Foreskin melanocyte (primary cell): ENCODE measurements at places on chromosomes 4 and X.

- no peak for DNase-seq
Observed at GRCh38 chr4:128287141-128287870, at the start of gene PGRMC2. Gene PGRMC2, minus strand, starts transcription at chr4:128287813. Its CDS starts 23 bp downstream, at chr4:128287790.

DNA sequence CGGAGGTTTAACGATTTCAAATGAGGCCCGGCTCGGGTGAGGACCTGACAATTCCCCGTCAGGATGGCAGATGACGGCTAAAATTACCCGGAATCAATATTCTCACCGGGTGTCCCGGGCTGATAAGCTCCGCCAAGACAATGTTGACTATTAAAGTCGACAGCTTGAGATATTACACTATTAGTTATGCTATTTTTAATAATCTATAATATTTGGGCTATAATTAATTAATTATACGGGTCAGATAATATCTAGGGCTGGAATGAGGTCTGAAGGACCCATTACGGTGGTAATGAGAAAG lies 9.4 kb upstream of the NKX1-1 start:
- no peak for DNase-seq

DNA sequence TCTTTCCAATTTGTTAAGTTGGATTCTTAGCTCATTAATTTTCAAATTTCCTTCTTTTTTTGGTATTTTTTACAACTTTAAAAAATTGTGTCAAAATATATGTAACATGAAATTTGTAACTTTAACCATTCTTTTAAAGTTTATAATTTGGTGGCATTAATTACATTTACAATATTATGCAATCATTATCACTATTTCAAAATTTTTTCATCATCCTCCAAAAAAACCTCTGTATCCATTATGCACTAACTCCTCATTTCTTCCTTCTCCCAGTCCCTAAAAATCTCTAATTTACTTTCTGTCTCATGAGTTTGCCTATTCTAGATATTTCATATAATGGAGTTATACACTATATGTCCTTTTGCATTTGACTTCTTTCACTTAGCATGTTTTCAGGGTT lies 4.7 kb upstream of the FAM47E start:
- DNase-seq, result no peak

DNA sequence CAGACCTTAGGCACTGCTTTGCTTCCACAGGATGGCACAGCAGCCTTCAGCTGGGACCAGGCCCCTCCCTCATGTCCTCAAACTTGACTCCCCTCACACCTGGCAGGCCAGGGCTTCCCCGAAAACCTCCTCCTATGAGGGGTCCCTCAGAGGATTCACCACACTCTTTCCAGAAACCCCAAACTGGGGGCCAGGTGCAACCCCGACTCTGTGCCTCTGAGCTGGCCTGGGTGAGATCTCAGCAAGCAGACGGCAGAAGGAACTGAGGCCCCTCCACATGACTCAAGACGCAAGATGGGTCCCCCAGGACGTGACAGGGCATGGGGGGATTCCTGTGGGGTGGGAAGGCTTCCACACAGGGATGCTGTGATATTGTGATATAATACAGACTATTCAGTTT lies 6.2 kb downstream of the HCFC1 start:
- DNase-seq, result no peak

DNA sequence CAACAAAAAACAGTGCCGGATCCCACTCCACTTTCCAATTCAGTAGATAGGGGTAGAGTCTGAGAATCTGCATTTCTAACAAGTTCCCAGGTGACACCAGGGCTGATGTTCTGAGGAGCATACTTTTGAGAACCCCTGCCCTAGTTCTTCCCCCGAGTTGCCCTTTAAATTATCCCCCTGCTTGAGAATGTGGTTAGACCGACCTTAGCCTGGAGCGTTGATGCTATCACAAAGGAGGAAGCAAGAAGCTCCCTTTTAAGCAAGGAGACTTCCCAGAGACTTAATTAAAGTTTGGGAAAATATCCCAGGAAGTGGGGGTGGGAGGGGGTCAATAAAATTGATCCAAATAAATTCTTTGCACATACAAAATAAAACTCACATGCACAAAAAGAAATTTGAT lies 485.9 kb downstream of the SMARCA1 start:
- DNase-seq, result no peak

GRCh38 chr4:84905646-84906045 lies 60.8 kb downstream of the WDFY3 start:
- no peak for DNase-seq

GRCh38 chr4:1726146-1726934 lies 5.0 kb downstream of the TACC3 start:
- peak; percentile 70 for DNase-seq

GRCh38 chr4:158873795-158874401 lies 105.1 kb downstream of the FNIP2 start:
- no peak for DNase-seq

- no peak for DNase-seq
Observed at GRCh38 chr4:152939621-152940020, 3.5 kb downstream of the FHDC1 start.

GRCh38 chr4:13635286-13635799 lies 7.8 kb upstream of the BOD1L1 start:
- no peak for DNase-seq

DNA sequence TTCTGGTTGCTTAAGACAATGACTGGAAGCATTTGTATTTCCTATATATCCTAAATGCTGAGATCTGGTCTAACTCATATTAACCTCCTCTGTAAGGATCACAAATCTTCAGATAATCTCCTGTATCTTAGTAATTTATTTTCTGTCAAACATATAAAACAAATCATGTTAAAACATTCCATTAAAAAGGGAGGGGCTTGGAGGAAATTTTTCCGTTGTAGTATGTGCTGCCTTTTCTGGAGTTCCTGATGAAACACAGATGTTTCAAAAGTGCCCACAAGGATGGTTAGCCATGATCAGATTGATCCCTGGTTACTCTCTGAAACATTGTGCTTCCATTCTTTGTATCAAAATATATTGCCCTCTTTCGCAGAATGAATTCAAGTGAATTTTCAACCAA lies 182.1 kb downstream of the TENM3 start:
- no peak for DNase-seq

GRCh38 chr4:146282657-146283056 lies 68.3 kb downstream of the REELD1 start:
- no peak for DNase-seq

DNA sequence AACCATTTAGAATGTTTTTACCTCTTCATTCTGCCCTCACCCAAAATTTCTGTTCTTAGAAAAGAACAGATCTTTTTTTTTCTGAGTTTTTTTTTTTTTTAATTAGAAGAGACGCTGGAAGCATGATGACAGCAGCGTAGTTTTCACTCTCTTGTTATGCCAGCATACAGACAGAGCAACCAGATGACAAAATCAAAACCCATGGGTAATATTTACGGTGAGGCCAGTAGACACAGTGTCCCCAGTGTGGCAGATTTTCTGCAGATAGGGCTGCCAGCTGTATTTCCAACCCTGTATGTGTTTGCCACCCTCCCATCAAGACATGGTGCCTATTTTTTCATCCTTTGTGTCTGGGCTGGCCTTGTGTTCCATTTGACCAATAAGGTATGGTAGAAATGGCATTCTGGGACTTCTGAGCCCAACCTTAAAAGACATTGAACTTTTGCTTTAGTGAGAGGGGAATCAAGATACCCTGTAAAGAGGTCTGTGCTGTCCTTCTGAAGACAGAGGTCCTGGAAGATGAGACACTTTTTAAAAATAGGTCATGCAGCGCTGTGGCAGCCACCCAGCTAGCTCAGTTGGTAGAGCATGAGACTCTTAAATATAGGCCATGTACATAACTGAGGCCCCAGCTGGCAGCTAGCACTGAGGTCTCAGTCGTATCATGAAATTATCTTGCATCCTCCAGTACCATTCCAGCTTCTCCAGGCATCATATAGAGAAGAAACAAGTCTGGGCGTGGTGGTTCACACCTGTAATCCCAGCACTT lies 6.7 kb upstream of the ZNF41 start:
- no peak for DNase-seq

DNA sequence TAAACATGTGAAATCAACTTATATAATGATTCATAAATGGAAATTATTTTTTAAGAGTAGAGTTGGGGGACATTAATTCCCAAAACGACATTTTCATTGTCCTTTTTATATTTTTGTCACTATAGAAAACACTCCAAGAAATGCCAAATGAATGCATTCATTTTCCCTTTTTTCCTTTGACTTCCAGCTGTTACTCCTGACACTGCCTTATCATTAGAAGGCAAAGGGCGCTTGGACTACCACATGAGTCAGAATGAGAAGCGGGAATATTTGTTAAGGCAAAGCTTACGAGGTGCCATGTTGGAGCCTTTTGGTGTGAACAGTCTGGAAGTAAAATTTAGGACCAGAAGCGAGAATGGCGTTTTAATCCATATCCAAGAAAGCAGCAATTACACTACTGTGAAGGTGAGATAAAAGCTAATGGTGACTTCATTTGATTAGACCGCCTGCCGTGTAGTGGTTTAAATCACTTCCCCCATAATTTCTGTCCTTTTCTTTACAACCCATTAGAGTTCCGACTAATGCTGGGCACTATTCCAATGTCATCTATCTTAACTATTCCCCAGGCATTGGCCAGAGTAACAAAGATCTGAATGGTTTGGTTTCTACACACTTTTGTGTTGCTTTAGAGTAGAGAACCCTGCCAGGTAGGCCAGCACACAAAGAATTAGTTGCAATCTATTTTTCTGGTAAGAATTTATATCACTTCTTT lies 166.7 kb downstream of the FAT4 start:
- no peak for DNase-seq

- DNase-seq, result no peak
Observed at GRCh38 chr4:152591396-152591795, 55.5 kb upstream of the FBXW7 start.

DNA sequence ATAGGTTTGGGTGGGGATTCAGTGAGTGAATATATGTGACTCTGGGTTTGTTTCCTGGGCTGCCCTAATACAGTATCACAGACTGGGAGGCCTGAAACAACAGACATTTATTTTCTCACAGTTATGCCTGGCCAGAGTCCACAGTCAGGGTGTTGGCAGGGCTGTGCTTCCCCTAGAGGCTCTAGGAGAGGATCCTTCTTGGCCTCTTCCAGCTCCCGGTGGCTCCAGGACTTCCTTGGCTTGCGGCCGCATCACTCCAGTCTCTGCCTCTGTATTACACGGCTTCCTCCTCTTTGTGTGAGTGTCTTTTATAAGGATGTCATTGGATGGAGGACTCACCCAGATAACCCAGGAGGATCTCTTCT lies 5.2 kb upstream of the JAKMIP1 start:
- no peak for DNase-seq

GRCh38 chr4:3136454-3136853 lies 62.0 kb downstream of the HTT start:
- DNase-seq, result no peak
